H54 (cell line): ENCODE measurements at places on chromosomes 7 and 10.
A peak's percentile ranks its signal among the peaks of the same experiment; 100 is the strongest.

GRCh38 chr10:1774796-1775195 lies 37.5 kb upstream of the ADARB2 start:
- DNase-seq: no peak

- DNase-seq: no peak
Measured at GRCh38 chr10:49093922-49094321, 21.4 kb downstream of the VSTM4 start.

DNA sequence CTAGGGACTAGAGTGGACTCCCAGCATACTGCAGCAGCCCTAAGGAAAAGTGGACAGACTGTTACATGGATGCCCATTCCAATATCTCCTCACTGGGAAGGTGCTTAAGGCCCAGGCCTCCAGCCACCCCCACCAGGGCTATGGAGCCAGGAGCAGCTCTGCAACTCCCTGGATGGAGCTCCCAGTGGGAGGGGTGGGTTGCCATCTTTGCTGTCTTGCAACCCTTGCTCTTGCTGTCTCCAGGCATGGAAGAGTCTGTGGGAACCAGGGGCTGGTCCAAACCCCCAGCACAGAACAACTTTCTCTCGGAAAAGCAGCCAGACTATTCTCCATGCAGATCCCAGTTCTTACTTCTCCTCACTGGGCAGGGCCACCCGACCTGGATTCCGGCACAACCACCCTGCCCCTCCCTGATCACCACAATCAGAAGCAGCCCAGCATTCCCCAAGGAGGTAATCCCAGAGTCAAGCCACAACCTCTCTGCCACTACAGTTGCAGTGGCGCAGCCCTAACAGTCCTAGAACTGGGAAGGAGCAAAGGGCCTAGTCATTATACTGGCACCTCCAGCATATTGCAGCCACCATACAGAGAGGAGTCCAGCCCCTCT lies 41.8 kb upstream of the ZNF488 start:
- no peak for DNase-seq

GRCh38 chr10:14016011-14016536 lies 314.6 kb downstream of the FRMD4A start:
- no peak for DNase-seq

DNA sequence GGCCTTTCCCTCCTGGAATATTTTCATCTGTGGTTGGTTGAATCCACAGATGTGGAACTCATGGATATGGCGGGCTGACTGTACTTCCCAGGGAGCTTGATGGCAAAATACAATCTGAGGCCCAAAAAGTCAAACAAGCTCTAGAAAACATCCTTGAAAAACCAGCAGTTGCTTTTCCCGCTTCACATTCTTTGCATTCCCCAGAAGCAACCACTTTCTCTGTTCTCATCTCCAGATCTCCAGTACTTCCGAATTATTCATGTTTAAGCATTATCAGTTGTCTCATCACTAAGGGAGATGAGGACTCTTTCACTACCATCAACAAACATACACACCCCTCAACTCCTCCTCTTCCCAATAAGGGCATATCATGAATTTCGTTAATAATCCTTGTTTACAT lies 55.3 kb downstream of the KIF5B start:
- no peak for DNase-seq

DNA sequence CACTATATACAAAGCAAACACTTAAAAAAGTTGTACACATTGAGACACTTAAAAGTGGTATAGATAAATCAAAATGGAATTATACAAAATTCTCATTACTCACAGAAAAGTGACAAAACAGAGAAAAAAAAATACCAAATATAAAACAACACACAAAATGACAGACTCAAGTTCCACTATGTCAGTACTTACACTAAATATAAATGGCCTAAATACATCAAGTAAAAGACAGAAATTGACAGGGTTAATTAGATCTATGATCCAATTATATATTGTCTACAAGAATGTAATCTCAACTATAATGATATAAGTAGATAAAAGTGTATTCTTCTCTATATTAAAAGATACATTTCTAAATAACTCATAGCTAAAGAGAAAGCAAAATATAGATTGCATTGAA lies 401.6 kb upstream of the PFKP start:
- DNase-seq: no peak

DNA sequence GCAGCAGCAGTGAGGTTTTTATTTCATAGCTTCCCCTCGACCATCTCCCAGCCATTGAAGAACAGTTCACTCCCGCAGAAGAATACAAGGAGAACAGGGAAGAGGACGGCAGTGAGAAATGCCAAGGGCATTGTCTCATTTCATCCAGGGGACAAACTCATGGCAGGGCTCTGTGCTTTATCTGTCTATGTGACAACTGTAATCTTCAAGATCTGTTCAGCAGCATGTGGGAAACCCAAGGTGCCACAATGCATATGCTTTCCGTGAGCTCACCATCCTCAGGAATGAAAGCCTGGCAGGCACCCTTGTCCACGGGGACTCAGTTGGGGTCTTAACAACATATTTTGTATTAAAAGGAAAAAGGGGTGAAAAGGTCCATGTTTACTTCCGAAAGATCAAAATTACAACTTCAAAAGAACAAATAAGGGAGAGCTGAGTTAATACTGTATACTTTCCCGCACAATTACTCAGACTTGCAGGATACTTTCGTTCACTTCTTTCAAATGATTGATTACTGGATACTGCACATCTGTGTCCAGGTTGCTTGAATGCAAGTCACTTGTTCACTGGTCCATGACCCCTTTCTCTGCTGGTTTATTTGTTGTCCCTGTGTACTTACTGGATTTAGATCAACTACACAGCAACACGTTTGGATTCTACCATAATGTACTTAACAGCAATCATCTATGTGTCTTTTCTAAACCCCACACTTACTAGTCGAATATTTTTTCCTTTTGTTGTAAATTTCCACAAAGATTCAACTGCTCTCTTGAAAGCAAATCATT lies 90.1 kb upstream of the ATP6V0A4 start:
- no peak for DNase-seq

- DNase-seq: no peak
Measured at GRCh38 chr7:85456254-85456653, 269.4 kb upstream of the SEMA3D start.

- no peak for DNase-seq
Measured at GRCh38 chr10:50855461-50855860, 30.0 kb downstream of the A1CF start.

DNA sequence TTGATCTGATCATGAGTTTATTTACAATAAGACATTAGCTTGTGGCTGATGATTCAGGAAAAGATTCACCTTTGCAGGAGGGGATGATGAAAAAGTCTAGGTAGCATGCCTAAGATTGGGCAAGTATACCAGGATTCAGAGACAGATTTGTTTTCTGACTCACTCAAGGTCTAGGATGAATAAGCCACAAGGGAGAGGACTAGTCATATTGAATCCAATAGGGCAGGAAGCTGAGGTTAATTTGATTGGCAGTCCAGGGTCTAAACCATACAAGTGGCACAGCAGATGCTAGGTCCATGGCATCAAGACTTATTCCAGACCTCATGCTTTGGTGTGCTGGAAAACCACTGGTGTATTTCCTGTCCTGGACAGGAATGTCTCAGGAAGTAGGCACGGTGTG lies 1133.4 kb downstream of the XPNPEP1 start:
- peak; percentile 7 for DNase-seq

DNA sequence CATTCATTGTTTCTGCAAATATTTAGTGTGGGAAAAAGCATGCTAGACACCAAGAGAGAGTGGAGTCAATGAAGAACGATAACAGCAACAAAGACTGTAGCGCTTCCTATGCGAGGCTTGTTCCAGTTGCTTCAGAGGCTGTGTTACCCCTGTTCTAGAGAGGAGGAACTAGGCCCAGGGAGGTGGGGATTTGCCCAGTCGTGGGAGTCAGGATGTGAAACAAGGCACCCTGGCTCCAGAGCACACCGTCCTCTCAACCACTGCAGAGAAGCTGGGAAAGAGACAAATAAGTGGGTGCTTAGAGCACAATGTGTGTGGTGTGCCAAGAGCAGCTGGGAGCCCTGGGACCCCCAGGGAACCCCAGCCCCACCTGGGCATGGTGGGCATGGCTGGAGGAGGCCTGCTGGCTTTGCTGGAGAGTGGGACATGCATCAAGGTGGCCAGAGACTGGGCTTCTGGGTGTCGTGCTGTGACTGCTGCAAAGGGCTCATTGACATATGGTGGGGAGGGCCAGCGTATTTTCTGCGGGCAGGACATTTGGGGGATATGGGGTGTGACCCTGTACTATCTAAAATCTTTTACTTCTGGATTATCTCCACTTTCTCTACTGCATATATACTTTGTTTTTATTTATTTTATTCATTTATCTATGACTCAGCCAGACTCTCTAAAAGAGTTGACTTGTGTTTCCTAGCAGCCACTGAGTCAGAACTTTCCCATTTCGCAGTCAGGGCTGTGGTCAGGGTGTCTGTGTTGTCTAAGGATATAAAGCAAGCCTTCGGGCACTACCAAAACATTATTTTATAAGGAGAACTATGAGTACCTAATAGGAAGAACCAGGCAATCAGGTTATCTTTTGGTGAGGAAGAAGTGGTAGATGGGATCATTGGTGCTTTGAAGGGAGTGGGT lies 95.4 kb downstream of the TCF7L2 start:
- peak; percentile 49 for DNase-seq
